ENCODE measurements at places on chromosomes 4 and X.
A peak's percentile ranks its signal among the peaks of the same experiment; 100 is the strongest.

DNA sequence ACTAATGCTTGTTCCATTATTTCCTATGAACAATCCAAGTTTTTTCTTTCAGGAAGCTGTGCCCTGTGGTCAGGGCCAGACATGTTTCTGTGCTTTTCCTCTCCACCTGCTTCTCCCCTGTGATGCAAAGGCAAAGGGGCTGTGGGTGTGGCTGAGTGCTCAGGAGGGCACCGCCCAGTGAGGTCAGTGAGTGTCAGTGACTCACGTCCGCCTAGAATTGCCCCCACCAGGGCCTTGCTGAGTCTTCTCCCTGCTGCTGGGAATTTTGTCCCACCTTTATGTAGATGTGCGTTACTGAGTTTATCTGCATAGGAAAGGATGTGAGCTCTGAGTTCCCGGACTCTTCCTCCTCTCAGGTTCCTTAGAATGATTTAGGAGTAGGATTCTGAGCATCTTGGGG is 283.2 kb downstream of the DCHS2 start:
- no peak for DNase-seq

DNA sequence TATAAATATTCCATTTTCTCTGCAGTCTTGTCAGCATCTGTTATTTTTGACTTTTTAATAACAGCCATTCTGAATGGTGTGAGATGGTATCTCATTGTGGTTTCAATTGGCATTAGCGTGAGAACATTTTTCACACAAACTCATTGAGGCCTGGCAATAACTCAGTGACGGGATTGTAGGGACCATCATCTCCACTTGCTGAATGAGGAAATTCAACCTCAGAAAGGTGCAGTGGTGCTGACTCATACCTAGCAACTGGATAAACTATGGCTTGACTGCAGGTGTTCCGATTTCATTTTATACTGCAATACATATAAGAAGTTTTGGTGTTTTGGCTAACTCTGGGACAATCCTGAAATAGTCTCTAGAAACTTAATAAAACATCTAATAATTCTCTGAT is 88.3 kb upstream of the DDIT4L start:
- DNase-seq, result no peak

GRCh38 chr4:82287720-82288119 is 86.1 kb downstream of the HNRNPD start:
- no peak for DNase-seq

DNA sequence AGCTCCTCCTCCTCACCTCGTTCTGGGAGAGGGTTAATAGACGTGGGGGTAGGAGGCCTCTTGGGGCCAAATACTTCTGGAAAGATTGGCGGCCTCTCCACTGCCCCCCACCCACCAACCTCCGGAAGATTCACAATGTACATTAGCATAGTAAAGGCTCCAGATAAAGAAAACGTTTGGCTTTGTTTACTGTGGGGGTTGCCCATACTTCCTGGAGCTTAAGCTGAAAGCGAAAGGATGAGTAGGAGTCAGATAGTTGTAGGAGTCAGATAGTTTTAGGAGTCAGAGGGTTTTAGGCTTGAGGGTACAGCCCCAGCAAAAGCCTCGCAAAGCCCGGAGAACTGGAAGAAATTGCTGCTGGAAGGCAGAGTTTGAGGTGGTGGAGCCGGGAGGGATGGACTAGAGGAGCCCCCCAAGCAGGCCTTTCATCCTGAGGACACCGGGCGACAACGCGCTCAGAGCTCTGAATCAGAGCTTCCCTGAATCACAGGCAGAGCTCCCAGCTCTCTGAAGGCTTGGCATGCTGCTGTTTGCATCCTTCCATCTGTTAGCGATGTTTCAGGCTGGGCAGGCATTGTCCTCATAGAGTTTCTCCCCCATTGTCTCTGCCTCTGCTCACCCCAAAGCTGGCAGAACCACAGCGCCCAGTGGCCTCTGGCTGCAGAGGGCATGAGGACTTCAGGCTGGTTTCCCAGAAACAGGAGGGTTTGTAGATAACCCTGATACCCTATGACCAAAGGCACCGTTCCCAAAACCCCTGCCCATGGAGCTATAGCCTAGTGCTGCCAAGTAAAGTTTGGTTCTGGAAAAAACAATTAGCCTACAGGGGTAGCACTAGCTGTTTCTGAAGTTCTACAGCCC is 280.7 kb downstream of the BCOR start:
- no peak for DNase-seq

- peak; percentile 20 for DNase-seq
Observed at GRCh38 chr4:107721436-107722100, 1.5 kb upstream of the PAPSS1 start.

DNA sequence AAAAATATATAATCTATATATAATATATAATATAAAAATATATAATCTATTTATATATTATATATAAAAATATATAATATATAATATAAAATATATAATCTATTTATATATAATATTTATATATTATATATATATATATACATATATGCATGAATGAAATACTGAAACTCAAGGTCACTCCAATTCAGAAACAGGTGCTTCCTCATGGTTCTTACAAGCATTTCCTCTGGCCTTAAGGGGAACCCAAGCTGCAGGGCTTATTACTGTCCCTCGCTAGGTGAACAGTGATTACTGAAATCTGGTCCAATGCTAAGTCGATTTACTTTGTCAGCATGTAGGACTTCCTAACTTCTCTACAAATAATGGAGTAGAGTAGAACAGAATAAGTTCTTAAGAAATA is 174.3 kb downstream of the GPM6A start:
- DNase-seq, result no peak

DNA sequence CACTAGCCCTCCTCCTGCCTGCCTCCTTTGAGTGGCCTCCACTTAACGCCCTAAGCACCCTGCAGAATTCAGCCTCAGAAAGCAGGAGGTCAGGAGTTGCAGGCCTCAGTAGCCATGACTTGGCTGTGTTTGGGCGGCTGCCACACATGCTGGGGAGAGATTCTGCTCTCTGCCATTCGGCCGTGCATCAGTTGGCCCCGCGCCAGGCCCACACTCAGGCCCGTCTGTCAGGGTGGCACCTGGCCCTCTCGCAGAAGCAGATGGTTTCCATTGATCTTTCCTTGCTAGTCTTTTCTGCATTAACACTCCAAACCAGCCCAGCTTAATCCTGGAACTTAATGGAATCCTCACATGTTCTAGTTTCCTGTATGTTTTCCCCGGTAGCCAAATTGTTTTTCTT is 30.7 kb upstream of the ATP6AP2 start:
- DNase-seq, result no peak

DNA sequence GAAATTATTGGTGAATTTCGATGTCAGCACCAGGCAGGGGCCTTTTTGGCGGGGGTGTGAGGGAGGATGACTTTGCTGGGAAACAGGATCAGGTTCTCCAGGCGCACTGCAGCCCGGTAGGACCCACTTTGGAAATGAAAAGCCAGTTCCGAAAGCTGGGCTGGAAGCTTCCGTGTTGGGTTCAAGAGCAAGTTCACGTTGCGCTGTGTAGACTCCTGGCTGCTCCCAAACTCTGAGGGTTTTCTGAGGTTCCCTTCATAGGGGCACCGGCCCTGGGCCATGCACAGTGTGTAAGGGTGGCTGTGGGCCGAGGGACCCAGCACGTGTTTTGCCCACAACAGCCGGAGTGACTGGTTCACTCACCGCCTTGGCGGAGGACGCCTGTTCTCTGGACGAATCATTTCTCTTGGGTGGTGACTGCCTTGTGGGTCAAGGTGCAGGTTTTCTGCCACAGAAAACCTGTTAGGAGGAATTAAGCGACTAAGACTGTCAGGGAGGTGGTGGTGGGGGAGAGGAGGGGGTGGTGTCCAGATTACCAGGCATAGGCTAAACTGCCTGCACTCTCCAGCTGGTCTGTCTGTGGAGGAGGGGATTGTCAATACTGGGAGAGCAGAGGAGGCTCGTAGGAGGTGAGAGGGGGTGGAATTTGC is 8.0 kb downstream of the SHOX start:
- DNase-seq, result no peak

GRCh38 chr4:2284934-2285612 is 23.2 kb upstream of the MXD4 start:
- no peak for DNase-seq

DNA sequence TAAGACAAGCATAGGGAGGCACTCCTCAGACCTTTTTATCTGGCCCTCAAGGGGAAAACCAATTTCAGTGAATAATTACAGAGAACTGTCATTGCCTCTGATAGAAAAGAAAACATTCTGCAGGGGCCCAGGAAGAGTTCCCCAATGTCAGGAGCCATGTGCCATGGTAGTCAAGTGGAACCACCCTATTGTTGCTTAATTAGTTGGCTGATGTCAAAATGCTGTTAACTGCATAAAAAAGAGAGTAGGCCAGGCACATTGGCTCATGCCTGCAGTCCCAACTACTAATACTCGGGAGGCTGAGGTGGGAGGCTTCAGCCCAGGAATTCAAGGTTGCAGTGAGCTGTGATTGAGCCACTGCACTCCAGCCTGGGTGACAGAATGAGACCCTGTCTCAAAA is 28.6 kb upstream of the OGT start:
- no peak for DNase-seq

DNA sequence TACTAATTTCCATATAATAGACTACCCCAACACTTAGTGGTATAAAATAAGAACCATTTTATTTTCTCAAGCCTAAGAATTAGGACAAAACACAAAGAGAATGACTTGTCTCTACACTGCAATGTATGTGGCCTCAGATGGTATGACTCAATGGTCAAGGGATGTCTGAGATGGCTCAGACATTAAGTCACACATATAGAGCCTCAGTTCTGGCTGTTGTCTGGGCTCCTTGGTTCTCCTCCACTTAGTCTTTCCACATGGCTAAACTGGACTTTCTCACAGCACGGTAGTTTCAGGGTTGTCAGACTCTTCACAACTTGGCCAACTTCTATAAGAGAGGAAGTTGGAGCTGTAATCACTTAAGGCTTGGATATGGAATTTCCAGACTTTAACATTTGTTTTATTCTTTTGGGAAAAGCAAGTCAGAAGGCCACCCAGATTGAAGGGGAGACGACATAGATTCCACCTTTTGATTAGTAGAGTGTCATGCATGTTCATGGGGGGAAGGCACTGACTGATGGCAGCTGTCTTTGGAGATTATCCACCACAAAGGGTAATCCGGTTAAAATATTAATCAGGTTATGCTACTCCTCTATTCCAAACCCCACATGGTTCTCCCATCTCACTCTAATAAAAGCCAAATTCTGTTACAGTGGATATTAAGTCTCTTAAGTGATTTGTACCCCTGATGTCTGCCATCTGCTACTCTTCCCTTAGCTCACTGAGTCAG is 9.4 kb downstream of the IL15 start:
- DNase-seq, result no peak

- DNase-seq, result peak; percentile 58
Observed at GRCh38 chr4:8506373-8507195, 66.0 kb downstream of the TRMT44 start.

DNA sequence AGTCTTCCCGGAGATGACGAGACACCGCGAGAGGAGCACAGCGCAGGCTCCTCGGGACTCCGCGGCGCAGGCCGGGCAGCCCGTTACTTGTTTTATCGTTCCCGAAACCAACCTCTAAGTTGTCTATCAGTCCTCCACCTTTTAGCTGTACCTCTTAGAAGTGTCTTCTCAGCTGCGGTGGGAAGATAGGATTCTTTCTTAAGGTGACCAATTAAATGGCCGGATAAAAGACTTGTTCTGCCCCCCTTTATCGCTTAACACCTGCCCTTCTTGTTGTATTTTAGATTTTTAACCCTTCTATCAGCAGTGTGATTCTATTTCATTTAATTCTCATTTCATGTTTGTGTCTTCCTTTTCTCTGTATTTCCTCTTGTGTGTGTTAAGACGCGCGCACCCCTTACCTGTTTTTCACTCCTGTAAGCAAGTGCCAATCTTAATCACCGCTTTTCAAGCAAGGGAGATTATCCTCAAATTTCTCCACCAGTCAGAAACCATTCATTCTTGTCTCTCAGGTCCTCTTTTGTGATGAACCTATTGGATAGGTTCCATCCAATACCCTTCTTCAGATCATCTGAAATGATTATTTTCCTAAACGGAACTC is at the start of gene SLC9B2:
Gene SLC9B2 (minus strand): TSS at position 15 of the 601 bp plus-strand sequence. CDS start 9,211 bp downstream, outside the sequence.
- DNase-seq, result no peak

- DNase-seq, result no peak
Observed at GRCh38 chrX:44043496-44043895, 70.3 kb upstream of the NDP start.

- DNase-seq, result no peak
Observed at GRCh38 chrX:20433388-20433775, 166.7 kb upstream of the RPS6KA3 start.

DNA sequence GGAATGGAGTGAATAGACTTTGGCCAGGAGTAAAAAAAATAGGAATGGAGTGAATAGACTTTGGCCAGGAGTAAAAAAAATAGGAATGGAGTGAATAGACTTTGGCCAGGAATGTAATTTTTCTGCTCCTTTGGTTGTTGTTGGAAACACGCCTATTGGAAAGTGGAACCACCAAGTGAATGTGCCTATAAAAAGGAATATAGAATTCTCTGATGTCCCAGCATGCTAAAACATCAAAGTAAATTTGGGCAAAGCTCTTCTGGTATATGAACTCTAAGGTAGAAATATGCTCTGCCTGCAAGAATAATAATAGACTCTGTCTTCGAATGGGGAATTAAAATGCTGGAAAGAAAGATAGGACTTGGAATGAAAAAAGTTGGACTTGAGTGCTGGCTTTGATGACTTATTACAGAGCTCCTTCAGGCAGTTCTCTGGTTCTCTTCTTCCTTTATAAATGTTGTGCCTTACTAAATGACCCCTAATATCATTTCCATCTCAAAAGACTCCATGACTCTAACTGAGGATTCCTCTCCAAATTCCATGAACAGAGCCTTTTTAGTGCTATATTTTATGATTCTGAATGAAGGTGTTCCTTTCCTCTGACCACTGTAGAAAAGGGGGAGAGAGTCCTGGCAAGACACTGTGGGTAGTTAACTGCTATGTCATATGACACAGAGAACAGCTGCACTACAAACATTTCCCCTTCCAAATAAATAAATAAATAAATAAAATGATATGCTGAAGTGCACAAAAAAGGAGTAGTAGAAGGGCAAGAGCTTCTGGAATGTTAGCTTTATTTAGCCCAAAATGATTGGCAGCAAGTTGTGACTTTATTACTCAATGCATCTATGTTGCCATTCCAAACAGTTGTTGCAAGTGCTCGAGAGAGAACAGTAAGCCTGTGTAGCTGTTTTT is 13.5 kb upstream of the GBA3 start:
- DNase-seq, result no peak

DNA sequence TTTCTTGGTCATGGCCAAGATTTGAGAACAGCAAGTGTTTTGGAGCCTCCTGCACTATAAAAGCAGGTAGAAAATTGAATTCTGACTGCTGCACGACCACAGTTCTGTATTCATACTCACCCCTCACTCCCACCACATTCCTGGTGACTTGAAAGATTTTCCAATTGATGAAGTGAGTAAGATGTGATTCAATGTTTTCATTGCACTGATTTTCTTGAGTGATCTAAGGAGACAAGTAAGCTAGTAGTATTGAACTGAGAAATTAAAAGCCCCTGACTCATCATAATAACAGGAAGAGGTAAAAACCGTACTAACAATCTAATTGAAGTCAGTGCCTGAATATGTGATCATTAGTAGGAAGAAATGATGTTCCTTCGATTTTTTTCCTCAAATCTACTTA is 6.1 kb upstream of the SEC24D start:
- no peak for DNase-seq

DNA sequence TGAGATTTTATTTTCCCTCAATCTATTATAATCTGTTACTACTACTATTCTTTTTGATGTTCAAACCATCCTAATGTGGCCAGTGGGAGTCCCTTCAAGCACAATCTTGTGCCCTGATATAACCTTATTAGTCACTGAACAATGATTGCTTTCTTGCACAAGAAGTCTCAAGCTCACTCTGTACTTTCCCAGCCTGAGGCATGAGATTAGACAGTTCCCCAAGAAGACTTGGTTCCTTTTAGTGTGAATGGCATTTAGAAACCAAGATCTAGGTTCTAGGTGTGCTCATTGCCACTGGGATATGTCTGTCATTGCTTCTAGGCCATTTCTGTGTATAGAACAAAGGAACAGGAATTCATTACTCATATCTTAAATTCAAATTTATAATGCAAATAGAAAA is 28.0 kb upstream of the RBM41 start:
- no peak for DNase-seq

Data from right cardiac atrium (tissue), 5 donors.